ENCODE measurements at places on chromosomes 11 and 22. TPM values are rescaled to one million over a fixed set of nuclear protein-coding genes. Genes with fewer than 3 reads are reported as not detected.
A peak's percentile ranks its signal among the peaks of the same experiment; 100 is the strongest.

Gene KRTAP5-9
- 0.34 TPM for total RNA-seq

Gene OR56A1
- total RNA-seq: 0.31 TPM

Gene GSTT2
- total RNA-seq: not detected

Gene RPL3
- 2,513 TPM for total RNA-seq

Gene APOA5
- not detected for total RNA-seq

DNA sequence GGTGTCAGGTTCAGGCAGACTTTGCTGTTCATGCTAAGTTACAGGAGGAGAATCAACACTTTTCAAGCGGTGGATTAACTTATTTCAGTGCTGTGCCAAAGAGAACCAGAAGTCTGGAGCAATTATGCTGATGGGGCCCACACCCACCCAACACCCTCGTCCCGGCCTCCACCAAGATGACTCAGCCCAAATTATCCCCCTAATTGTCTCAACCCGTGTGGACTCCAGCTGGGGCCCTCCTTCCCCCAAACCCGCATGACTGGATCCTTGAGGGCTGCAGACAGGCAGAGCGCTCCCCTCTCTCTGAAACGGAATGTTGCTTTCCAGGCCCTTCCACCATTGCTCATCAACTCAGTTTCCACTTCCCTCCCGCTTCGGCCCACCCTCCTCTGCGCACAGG is 34.6 kb upstream of the MN1 start:
- peak; percentile 64 for DNase-seq

- no peak for DNase-seq
Measured at GRCh38 chr11:92104349-92104748, 120.3 kb upstream of the FAT3 start.

DNA sequence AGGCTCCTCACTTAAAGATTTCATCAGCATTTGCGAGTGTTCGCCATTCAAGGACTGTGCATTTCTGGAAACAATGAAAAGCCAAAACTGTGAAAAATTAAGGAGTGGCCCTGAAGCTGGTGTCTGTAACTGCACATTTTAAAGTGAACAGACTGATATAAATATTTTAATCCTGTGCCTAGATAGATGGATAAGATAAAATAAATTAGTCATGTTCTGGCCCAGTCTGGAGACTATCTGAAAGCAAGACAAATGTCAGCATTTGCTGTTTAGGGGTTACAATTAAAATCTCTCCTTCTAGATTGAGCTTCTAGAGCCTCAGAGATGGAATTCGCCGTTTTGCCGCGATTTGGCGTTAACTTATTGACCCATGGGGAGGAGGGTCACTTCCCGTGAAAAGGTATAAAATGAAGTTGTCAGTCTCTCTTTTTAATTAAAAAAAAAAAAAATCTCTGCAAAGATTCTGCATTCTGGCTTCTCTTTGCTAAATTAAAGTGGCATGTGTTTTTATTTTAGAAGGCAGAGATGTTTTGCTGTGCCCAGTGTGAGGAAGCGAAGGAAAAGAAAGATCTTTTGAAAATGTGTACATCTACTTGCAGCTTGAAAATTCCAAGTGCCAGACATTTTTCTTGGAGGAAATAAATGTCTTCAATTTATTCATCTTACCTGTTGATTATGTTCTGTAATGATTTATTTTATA is 79.7 kb upstream of the WNT7B start:
- DNase-seq: no peak

DNA sequence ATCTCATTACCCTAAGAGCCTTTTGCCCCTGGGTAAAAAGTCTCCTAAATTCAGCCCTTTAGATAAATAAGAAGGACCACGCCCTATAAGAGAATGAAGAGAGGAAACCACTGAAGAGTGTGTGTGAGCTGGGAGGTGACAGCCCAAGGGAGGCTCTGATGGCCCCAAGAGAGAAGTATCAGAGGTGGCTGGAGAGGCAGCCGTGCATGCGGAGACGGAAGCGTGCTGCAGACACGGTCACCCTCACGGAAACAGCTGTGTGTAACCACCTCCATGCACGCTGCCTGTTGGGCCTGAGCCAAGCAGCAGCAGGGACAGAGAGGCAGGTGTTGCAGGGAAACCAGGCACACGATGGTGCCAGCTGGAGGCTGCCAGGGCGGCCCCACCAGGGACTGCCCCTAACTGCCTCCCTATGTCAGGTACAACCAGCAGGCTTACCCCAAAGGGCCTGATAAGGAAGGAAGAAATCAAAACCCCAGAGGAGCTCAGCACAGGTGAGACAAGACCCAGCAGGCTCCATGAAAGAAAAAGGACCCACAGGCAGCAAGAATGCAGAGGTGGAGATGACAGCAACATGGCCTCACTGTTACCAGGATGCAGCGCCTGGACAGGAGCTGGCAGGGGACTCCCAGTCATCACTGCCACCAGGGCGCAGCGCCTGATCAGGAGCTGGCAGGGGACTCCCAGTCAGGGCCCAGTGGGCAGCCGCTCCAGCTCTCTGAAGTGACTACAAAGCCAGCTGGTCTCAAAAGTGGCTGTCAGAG is 7.8 kb downstream of the LARGE2 start:
- DNase-seq: no peak
